Stimulated activated CD8-positive, alpha-beta memory T cell treated with anti-CD3 and anti-CD28 coated beads, Interleukin-15, amount 100 ng/mL, for 48 hours (primary cell): ENCODE measurements at places on chromosomes 1 and 21.

DNA sequence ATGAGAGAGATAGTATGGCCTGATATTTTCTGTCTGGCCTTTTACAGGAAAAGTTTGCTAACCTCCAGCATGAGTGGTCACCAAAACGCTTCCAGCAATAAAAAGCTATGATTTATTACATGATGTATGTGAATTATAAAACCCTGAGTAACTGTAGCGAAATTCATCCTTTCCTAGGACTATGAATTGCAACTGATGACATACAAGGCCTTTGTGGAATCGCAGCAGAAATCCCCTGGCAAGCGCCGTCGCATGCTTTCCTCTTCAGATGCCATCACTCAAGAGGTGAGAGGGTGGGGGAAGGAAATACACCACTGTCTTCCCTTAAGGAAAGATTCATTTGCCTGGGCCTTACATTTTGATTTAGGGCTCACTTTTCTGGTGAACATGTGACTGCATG is 117.9 kb downstream of the MACF1 start:
- DNase-seq, result no peak

GRCh38 chr1:225441314-225442122 is 13.7 kb upstream of the LBR start:
- no peak for DNase-seq

GRCh38 chr21:38487901-38488639 is 10.2 kb downstream of the ERG start:
- no peak for DNase-seq

DNA sequence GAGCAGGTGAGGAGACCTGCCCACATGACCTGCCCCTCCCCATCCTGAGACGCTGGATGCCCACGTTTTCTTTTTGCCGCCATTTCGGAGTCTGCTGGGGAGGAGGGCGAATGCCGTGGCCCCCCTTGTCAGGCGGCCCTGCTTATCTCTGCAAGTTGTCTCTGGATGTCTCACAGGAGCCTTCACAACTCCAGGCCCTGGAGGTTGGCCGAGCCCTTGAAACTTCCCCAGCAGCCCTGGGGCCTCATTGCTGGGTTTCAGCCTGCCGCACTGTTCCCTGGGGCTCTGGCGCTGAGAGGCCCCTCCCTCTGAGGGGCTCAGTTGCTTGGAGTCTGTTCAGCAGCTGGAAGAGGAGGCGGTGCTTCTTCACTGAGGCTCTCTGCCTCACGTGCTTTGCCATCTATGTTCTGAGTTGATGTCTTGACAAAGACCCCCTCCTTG is 29.8 kb upstream of the ZBTB21 start:
- DNase-seq, result no peak

GRCh38 chr1:201103666-201104065 is 8.6 kb downstream of the CACNA1S start:
- DNase-seq, result no peak

DNA sequence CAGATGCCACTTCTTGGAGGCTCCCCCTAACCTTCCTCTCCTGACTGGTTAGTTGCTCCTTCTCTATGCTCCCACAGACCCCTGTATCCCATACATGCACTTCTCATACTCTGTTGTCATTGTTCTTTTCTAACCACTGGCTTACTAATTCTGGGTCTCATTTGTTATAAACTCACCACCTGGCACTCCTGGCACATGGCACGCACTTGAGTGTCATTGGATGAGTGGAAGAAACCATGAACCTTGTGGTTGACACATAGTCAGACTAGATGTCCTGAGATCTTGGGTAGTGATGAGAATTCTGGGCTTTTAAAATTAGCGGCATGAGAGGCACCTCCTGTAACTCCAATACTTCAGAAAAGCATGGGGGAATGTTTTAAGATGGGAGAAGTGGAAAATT is 49.3 kb downstream of the TRIM62 start:
- DNase-seq, result no peak

DNA sequence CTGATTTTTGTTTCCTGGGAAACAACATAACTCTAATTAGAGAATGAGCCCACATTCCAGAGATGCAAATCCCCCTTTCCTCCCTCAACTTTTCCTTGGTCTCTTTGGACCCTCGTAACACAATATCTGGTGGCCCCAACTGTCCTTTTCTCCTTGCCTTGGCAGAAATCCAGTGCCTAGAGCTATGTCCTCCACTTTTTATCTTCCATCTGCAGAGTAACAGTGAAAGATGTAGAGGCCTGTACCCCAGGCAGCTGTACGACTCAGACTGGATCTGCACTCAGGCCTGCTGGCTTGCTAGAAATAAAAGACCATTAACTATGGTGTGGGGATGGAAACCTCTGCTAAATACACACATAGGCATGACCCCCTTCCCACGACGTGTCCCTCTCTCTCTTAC is 72.0 kb downstream of the WARS2 start:
- no peak for DNase-seq

GRCh38 chr1:26706315-26706714 is 10.5 kb downstream of the ARID1A start:
- no peak for DNase-seq

DNA sequence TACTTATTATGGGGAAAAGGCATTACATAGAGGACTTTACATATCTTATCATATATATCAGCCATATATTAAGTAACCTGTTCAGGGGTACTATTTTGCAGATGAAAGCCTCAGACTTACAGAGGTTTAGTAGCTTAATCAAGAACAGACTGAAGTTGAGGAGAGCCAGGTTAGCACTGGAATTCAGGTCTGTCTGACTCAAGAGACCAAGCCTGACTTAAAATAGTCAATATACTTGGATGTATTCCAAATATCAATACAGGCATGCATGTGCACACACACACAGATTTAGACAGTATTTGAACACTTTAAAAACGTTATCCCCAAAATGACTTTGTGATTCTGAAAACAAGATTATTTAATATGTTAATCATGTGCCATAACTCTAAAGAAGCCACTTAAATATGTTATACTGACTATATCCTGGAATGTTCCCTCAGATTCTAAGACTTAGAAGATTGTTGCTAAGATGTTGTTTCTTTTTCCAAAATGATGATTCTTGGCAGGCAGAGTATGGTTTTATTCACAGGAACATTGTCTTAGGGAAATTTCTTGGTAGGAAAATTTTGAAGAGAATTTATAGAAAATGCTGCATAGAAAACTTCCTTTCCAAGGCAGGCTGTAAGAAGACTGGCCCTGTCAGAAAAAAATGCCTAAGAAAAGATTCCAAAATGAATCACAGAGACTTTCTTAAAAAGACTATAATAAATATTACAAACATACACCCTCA is 61.6 kb downstream of the ADAMTS1 start:
- DNase-seq, result no peak

DNA sequence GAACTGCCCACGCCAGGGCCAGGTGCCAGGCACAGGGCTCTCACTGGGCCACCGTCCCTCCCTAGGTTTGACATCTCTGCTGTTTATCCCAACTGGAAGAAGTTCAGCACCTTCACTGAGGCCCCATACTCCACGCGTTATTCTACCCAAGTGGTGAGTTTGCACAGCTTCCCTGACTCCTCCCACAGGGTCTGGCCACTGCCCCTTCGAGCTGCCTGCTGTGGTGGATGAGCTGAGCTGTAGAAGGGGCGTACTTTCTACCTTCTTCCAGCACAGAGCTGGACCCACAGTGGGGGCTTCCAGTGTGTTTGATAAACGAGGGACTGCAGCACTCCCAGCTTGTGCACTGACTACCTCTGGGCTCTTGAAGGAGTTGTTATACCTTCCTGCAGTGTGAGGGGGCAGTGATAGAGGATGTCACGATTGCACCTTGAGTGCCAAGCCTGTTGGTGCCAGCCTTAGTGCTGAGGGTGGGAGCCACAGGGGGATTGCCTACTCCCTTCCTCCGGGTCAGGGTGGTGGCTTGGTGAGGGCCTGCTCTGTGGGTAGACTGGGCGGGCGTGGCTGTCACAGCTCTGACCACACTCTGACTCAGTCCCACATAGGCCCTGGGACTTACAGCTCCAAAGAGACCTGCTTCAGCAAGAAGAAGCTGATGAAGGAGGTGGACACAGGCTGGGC is 5.9 kb upstream of the TTC22 start:
- DNase-seq, result no peak

GRCh38 chr1:221612047-221612777 is 129.7 kb downstream of the DUSP10 start:
- DNase-seq, result no peak

DNA sequence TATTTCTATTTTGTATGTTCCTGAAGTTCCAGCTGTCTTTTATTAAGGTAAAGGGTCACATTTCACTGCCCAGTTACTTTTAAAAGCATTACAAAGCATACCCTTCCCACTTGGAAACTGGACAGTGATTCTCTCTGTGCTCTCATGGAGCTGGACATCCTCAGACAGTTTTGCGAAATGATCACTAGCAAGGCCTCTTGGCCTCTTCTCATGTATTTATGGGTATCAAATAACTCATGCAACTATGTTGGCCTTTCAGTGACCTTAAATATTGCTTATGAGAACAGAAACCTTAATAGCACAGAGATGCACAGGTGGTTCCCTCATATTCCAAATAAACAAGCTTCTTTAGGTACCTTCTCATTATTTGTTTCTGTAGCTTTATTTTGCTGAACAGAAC is 7.9 kb upstream of the AMPD1 start:
- no peak for DNase-seq

DNA sequence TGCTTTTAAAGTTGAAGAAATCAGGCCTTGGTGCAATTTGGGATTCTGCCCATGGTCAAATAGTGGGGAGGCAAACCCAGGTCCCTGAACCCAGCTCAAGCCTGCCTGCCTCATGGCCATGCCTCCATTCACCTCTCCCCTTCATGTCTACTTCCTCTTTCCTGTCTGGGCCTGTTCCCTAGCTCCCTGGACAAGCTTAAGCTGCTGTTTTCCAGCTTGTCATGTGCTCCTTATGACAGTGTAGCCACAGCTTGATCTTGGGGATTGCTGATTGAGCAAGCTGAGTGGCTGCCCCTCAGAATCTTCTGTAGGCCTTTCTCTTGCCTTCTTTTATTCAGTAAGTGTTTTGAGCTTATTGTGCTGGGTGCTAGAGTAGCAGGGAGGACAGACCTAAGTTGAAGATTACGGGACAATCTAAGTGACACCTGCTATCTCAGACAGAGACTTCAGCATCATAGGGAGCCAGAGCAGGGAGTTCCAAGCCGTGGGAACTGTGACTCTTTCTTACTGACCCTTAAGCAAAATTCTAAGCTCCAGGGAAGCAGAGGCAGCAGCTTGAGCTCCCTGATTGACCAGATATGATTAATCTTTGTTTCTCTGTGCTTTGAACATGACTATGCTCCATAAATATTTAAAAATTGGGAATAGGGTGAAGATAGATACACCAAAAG is 520 bp upstream of the MR1 start:
- DNase-seq, result no peak

DNA sequence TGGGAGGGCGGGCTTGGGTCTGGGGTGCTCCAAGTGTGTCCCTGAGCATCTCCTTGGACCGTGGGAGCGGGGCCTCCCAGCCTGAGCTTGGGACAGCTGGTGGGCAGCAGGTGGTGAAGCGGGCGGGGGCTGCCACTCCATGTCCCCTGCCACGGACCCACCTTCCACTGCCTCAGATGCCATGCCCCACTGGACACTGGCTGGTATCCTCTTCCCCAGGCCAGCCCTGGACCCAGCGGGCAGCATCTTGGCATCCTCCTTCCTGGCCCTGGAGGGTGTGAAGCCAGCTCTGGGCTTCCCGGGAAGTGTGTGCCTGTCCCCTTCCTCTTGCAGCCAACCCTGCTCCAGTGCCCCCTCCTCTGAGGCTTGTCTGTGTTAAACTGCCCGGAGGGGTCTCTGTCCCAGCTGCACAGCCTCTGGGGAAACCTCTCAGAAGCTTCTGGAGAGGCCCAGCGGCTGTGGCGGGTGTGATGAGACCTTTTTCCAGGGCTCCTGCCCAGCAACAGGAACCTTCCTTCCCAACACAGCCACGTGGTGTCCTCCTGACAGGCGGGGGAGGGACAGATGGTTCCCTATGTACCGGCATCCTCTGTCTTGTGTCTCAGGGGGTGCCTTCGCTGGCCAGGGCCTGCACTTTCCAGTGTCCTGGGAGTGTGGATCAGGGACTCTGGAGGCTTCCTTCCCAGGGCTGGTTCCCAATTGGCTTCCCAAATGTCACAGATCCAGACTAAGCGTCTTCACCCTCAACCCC is 81.6 kb upstream of the DISP3 start:
- DNase-seq, result no peak

DNA sequence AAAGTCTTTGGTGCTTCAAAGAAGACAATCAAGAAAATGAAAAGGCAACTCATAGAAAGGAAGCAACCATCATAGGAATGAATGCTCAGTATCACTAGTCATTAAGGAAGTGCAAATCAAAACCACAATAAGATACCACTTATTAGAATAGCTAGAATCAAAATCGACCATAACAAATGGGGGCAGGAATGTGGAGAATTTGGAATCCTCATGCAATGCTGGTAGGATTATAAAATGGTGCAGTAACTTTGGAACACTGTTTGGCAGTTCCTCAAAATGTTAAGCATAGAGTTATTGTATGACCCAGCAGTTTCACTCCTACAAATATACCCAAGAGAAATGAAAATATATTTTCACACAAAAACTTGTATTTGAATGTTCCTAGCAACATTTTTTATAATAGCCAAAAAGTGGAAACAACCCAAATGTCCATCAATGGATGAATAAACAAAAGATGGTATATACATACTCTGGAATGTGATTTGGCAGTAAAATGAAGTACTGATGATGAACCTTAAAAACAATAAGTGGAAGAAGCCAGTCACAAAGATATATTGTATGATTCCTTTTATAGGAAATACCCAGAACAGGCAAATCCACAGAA is 105.6 kb downstream of the MIS18A start:
- DNase-seq, result no peak

GRCh38 chr1:112256411-112256810 is 139.6 kb upstream of the CTTNBP2NL start:
- DNase-seq, result no peak

DNA sequence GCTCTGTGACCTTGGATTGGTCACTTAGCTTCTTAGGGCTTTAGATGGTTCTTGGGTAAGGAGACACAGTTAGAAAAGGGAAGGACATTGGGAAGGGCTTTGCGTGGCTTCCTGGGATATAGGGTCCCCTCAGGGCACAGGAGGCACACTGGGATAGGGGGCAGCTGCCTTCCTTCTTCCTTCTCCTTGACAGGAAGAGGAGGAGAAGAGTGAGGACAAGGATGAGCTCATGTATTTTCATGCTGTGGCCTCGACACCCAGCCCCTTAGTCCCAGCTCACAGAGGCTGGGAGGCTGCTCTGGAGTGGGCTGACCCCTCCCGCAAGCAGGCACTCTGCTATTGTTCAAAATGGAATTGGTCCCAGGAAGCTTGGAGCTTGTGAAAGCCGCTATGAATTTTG is 45.7 kb upstream of the POU3F1 start:
- no peak for DNase-seq

GRCh38 chr21:44734026-44734745 is 22.8 kb upstream of the TSPEAR start:
- DNase-seq, result no peak

GRCh38 chr1:230790026-230790425 is 42.8 kb downstream of the CAPN9 start:
- no peak for DNase-seq

- peak; percentile 18 for DNase-seq
Measured at GRCh38 chr21:44965251-44966022, 25.6 kb downstream of the SLX9 start.

DNA sequence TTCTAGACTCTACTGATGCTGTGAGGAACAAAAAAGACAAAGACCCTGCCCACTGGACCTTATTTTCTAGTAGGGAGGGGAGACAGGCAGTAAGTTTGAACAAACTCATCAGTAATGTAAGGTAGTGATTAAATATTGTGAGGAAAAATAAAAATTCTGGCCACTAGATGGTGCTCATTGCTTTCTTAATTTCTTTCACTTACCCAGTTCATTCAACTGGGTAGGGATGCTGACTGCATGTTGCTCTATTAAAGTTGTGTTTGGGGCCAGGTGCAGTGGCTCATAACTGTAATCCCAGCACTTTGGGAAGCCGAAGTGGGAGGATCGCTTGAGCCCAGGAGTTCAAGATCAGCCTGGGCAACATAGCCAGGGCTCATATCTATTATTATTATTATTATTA is 6.3 kb upstream of the KYAT3 start:
- no peak for DNase-seq
